DND-41 (cell line): ENCODE measurements at places on chromosomes 5 and 9.

- DNase-seq = no peak
These were observed 167.2 kb downstream of the RASEF start for GRCh38 chr9:82895822-82896110.

GRCh38 chr5:113235884-113236283, 198.9 kb downstream of the TSSK1B start:
- no peak for DNase-seq

DNA sequence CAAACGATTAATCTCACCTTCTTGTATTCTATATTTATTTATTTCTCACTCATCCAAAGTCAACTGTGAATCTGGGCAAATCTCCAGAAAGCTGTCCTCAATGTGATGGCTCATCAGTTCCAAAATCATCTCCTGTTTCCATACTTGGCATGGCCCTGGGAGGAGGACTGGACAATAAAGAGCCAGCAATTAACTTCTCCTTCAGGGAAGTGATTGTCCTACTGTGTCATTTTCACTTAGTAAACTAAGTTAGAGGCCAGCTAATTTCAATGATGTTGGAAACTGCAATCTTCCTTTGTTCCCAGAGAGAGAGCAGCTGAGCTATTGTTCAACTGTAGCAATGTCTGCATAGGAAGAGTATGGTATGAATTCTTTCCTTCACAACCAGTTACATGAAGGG, 17.5 kb downstream of the CDH12 start:
- DNase-seq = no peak

DNA sequence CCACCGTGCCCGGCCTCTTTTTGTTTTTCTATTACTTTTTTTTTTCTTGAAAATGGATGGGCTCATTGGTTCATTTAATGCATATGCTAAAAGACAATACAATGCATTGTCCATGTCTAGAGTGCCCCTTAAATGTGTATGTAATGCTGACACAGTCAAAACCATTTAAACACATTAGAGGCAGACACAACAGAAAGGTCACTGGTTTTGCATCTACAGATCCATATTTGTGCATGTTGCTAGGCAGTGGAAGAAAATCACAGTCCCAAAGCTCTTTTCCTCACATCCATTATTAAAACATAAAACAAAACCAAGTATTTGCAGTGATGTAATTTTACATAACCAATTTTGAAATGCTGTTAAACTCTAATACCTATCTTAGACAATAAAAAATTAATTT, 389.0 kb downstream of the TAF11L14 start:
- DNase-seq = no peak

DNA sequence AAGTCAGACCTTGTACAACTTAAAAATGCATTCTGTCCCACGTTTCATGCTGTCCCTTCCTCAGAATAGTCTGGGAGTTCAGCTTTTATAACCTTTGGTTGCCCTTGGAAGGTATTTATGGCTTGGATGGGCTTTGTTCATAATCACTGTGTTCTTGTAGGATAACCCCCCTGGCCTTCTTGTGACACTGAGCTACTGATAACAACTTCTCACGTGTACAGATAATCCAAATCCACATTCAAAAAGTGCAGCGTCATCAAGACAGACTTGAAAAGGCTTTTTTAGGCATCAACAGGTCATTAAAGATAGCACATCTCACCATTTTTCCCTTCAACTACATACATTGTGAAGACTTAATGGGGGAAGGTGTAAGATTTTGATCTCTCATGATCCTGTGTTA, 42.0 kb downstream of the SLC1A3 start:
- DNase-seq = no peak

DNA sequence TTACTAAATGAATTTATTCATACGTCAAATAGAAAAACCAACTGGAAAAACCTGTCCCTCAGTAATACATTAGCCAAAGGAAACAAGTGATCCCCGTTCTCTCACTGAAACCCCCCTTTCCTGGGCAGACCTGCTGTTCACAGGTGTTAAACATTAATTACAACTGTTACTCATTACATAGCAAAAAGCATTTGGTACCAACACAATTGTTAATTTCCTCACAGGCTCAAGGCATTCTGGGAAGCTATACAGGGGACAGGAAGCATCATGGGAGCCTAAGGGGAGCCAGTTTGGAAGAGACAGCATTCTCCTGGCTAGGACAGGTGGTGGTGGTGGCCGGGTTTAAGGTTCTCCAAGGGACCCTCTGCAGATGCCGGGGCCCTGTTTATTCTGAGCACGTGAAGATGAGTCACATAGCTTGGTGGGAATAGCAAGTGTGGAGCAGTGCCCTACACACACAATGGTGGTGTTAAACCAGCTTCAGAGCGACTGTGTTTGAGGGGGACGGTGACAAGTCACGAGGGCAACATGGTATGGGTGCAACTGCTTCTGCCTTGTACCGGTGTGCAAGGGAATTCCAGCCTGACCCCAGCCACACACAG, 62.6 kb upstream of the SLC25A51 start:
- DNase-seq = no peak

DNA sequence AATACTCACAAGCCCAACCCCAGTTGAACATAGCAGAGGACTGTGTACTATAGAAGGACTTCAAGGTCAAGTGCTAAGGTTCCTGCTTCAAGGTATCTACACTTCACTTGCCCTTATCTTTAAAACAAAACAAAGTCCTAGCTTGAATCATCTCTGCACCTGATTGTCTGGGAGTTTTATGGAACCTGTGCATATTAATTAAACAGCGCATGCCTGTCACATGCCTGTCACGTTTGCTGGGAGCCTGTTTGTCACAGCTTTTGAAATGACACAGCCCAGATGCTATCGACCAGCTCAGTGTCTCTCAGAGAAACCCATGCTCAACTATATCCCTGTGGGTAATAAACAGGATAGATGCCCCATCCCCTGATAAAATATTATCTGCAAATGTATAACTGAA, 476.0 kb downstream of the ZSWIM6 start:
- no peak for DNase-seq

DNA sequence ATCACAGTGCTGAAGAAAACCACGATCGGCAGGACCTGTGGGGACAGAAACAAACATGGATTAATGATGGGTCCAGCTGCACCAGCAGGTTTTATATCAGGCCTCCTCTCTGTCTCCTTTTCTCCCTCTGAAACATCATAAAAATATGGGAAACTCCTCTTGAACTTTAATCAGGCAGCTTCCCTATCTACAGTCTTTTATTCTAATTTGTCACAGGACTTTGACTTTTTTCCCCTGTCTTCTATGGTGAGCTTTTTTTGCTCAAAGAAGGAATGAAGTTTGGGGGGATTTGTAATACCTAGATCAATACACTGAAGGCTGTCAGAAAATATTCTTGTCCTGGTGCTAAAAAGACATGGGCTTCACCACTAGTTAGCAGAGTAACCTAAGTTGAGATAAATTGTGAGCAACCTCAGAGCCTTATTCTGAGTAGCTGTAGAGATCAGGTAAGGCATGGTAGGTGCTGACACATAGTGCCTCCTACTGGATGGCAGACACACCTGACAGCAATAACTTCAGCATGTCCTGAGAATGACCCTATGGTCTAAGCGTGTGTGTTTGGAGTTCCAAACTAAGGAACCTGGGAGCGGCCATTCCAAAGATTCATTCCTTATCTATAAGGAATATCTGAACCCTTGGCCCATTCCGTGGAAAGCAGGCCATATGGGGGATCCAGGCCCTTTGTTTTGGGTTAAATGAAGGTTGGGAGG, 46.2 kb downstream of the SLC28A3 start:
- no peak for DNase-seq
